ENCODE measurements at places on chromosomes 11 and 22. TPM values are rescaled to one million over a fixed set of nuclear protein-coding genes. Genes with fewer than 3 reads are reported as not detected.

Gene SLC25A18
- polyA plus RNA-seq: not detected

Gene F2
- polyA plus RNA-seq: 0.10 TPM

- no peak for DNase-seq
Measured at GRCh38 chr11:93481279-93481678, 61.9 kb downstream of the SMCO4 start.

DNA sequence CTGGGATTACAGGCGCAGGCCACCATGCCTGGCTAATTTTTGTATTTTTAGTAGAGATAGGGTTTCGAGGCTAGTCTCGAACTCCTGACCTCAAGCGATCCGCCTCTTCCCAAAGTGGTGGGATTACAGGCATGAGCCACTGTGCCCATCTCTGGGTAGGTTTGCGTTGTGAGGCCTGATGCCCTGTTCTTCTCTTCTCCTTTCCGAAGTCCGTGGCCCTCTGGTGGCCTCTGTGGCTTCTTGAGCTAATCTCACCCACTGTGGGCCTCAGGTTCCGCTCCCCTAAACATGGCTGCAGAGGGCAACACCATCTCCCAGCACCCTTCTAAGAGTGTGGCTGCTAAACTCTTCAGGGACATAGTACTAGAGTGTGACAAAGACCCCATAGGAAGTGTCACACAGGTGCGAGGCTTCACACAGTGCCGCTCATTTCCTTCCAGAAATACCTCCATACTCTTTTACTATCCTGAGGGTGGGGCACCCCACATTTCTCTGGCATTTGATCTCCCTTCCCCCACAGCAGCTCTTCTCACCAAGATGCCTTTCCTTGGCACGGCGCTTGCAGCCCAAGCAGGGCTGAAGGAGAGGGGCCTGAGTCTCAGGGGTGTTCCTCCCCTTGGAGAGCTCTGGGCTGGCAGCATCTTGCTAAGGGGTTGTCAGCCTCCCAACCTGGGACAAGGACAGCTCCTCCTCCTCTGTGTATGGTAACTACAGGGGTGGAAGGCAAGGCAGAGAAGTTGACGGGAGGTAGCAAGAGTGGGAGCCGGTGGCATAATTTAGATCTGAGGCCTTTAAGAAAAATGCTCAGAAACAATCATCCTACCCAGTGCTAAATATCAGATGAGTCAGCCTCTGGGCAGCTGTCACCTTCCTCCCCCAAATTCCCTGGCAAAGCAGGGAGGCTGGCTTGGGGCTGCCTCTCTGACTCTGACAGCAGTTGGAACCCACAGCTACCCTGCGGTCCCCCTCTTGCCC is 6.1 kb downstream of the THY1 start:
- no peak for DNase-seq
